ENCODE measurements at places on chromosomes 5 and 9. TPM values are rescaled to one million over a fixed set of nuclear protein-coding genes. Genes with fewer than 3 reads are reported as not detected.

Gene CSF2
- not detected for total RNA-seq

Gene IRGM
- total RNA-seq = not detected

Gene SPATA6L
- total RNA-seq = 4.7 TPM

Gene PCDHGA9
- total RNA-seq = 5.7 TPM

Gene ENTREP1
- 0.39 TPM for total RNA-seq

Gene PCDHGA10
- total RNA-seq = 4.4 TPM

Gene PRLR
- total RNA-seq = 25.5 TPM

Gene NMUR2
- 0.11 TPM for total RNA-seq

Gene WWC1
- 24.3 TPM for total RNA-seq

Gene ORM2
- total RNA-seq = not detected

Gene FOXD4L6
- 0.39 TPM for total RNA-seq

Gene AMBP
- not detected for total RNA-seq

Gene IFNA21
- total RNA-seq = not detected

Gene FAM200C
- 2.4 TPM for total RNA-seq

Gene MCTP1
- total RNA-seq = under 0.01 TPM

Gene TLX3
- total RNA-seq = not detected

Gene SLC46A2
- total RNA-seq = not detected

Gene MAPK9
- total RNA-seq = 23.9 TPM

Gene SLC28A3
- total RNA-seq = 2.0 TPM

Gene PDE6A
- 0.11 TPM for total RNA-seq

Gene ZNF782
- 4.0 TPM for total RNA-seq

Gene TLE1
- 117 TPM for total RNA-seq
